KBM-7 (cell line): ENCODE measurements at places on chromosomes 1 and 21.
A peak's percentile ranks its signal among the peaks of the same experiment; 100 is the strongest.

GRCh38 chr1:43348809-43349593 lies 9.8 kb upstream of the CDC20 start:
- DNase-seq = no peak

DNA sequence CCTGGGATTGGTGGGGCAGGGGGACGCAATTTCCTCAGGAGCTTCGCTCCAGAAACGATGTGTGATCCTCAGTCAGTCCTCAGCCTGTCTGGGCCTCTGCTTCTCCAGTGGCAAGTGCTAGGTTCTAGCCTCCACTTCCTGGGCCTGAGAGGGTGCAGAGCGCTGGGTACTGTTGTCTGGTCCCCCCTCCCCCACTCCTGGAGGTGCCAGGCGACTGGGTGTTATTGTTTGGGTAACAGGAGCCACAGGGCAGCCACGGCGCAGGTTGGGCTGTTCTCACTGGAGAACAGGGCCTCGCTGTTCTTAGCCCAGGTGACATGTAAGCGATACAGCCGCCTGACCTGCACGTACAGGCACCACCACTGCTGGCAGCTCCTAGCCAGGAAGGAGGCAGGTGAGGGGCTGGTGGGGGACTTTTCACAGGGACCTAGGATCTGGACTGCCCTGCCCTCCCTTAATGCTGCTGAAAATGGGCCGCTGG lies 2.1 kb downstream of the RPS6KA1 start:
- no peak for DNase-seq

- DNase-seq = no peak
Measured at GRCh38 chr1:117894078-117894477, 35.3 kb downstream of the GDAP2 start.

DNA sequence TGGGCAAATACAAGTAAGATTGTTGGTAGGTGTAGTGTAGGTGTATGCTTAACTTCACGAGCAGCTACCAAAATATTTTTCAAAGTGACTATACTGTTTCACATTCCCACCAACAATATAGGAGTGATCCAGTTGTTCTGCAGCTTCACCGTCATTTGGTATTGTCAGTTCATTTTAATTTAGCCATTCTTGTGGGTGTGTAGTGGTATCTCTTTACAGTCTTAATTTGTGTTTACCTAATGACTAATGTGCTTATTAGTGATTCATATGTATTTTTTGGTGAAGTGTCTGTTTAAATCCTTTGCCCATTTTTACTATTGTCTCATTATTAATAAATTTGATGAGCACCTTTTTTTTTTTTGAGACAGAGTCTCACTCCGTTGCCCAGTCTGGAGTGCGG lies 35.4 kb downstream of the RCSD1 start:
- no peak for DNase-seq

DNA sequence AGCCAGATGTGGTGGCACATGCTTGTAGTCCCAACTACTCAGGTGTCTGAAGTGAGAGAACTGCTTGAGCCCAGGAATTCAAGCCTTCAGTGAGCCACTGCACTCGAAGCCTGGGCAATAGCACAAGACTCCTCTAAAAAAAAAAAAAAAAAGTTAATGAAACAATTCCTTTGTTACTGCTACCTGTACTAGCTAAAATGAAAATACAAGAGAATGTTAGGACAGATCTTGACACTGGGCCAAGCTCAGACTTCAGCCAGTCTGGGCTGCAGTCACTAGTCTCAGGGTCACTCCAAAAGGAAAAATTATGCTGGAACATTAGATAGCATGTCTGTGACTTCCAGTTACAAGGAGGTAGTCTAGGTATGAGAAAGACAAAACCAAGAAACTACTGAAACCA lies 56.5 kb downstream of the TRIM33 start:
- DNase-seq = no peak

DNA sequence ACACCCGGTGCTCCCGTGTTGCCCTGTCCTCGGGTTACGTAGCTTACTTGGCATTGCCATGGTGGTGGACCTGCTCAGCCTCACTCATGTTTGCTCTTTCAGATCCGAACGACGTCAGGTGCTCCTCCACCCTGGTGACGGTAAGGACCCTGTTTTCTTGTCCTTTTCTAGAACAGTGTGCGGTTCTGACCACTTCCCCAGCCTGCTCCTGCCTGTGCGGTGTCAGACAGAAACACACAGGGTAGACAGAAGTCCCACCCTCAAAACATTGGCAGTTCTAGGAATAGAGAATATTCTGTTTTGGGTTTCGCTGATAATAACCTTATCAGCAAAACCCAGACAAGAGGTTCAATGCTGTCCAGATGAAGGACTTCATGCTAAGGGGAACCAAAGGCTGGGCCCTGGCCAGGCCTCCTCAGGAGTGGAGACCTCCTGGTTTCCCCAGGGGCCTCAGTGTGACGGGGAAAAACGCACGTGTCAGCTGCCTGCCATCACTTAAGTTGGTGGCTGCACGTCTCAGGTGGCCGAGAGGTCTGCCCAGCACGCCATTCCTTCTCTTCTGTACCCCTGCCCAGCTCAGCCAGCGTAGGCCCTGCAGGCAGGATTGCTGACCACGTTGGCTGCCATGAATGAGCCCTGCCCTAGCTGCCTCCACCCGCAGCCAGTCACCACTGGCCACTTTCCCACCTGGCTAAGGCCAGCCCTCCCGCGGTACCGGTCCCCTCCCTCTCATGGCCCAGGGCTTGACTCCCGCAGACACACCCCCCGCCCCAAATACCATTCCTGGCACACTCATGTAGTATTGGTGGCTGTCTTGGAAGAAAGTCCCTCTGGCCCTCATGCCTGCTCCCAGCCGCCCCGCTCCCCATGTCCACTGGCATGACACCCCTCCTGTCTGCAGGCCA lies 33.6 kb downstream of the SLC37A1 start:
- peak; percentile 2 for DNase-seq

DNA sequence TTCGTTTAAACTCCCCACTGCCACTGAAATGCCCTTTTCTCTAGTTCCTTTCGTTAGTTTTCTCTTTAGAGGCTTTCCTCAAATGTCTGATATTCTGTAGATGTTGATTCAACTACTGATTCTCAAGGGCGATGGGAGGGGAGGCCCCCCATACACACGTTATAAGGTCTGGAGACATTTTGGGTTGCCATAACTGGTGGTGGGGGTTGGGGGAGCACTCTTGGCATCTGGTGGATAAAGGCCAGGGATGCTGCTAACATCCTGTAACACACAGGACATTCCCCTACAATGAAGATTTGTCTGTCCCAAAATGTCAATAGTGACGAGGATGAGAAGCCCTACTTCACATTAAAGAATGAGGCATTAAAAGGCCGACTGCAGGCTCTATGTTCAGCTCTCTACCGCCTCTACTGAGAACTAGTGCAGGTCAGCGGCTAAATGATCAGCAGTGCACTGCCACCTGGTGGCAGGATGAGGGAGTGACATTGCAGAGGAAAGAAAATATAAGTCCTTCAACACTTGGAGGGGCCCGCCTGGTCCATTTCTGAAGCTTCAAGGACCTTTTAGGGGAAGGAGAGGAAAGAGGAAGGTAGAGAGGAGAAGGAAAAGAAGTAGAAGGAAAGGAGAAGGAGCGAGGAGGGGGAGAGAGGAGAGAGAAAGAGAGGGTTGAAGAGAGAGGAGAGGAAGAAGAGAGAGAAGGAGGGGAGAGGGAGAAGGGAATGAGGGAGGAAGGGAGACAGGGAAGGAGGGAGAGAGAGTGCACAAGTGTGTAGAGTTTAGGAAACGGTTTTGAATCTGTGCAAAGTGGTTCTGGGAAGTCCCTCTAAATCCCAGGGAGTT lies 29.4 kb downstream of the ALG14 start:
- DNase-seq = peak; percentile 86

DNA sequence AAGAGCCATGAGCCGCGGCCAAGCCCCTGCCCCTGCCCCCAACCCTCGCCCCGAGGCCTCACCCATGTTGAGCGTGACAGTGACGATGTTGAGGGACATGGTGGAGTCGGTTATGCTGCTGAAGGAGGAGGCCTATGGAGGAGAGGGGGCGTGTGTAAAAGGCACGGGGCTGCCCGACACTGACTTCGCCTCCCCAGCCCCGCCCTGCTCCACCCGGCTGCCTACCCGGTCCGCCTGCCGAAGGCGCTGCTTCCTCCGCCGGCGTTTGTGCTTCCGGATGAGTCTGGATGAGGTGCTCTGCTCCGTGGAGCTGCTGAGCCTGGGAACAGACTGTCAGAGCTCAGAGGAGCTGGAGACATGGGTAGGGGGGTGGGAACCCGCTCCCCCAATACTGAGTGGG lies 9.0 kb downstream of the DVL1 start:
- no peak for DNase-seq

GRCh38 chr1:100353071-100353801 lies 930 bp downstream of the CDC14A start:
- DNase-seq = peak; percentile 77

DNA sequence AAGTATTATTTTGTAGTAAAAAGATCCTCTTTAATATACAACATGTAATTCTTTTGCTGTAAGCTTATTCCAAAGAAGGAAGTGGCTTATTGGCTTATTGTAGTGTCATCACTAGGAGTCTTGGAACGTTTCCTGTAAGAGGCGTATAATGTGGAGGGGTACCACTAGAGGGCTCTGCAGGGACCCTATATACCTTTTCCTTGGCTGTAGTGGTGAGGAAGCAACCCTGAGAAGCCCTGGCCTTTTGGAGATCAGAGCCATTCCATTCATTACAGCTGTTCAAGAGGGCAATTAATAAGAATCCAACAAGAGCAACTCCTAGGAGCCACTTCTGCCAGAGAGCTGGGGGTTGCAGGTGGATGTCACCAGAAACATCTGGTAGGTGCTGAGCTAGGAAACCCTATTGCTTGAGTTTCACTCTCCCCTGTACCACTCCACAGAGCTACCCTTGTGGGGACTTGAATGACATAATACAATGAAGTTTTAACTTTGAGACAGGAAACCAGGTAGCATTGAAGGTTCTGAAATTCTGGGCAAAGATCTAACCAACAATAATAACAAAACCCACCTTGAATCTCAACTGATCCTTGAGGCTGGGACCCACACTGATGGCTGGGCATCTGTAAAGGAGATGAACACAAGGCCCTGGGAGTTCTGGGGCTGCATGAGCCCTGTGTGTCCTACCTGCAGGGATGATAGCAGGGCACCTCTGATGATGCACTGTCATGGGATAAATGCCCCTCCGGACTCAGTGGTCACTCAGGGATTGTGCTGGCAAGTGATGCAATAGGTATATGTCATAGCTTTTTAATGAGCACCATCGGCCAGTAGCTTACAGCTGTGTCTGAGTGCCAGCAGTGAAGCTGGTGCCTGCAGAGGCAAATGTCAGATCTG lies 160.2 kb upstream of the COA6 start:
- DNase-seq = peak; percentile 75

DNA sequence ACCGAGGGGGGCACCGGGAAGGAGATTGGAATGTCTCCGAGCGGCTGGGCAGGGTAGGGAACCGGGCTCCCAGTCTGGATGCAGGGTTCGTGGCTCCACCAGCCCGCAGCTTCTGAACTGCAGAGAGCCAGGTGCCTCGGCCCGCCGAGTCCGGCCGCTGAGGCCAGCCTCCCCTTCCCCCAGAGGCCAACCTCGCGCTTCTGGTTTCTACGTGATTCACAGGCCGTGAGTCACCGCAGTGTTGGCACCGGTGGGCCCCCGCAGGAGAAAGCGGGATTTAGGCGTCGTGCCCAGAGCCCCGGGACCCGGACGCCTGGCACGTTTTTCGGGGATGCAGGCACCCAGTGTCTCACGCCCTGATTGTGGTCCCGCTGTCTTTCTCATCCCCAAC lies 458 bp downstream of the CRABP2 start:
- no peak for DNase-seq

DNA sequence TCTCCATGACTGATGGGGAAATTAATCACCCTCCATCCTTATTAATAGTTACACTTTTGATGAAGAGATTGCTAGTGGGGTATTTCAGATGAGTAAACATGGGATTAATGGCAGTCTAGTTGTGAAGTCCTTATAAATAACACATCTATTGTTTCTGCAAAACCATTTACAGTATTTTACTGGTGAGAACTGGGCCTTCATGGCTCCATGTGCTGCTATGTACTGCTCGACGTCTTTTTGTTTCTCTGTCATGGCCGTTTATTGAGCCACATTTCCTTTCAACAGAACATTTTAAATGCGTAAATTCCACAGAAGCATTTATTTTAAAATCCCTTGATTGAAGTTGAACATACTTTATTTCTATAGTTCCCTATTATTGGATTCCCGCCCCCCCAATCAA lies 34.5 kb downstream of the SPEN start:
- no peak for DNase-seq

DNA sequence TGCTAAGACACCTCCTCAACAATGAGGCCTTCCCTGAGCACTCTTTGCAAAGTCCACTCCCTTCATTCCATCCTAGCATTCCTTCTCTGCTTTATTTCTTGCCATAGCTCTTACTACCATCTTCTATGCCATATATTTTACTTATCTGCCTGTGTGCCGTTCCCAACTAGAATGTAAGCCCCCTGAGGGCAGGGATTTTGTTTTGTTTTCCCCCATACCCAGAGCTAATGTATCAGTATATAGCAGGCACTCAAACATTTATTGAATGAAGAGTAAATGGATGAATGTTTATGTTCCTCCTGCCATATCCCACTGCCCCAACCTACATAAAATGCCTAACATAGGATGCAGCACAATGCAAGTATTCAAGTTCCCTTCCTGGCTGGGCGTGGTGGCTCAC lies 14.9 kb upstream of the PPP1R15B start:
- no peak for DNase-seq

DNA sequence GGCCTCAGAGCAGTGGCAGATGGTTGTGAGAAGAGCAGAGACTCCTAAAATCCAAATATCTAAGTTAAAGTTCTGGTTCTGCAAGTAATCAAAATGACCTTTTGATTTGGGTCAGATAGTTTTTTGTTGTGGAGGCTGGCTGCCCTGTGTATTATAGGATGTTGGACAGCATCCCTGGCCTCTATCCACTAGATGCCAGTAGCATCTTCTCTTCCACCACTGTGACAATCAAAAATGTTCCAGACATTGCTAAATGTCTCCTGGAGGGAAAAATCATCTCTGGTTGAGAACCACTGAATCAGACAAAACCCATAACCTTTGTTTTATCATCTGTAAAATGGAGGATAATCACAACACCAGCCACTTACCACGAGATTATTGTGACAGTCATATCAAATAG lies 5.9 kb upstream of the DPT start:
- no peak for DNase-seq

GRCh38 chr1:210200124-210200736 lies 32.4 kb upstream of the SERTAD4 start:
- no peak for DNase-seq

- DNase-seq = no peak
Measured at GRCh38 chr1:14106126-14106525, 406.1 kb downstream of the PRDM2 start.

DNA sequence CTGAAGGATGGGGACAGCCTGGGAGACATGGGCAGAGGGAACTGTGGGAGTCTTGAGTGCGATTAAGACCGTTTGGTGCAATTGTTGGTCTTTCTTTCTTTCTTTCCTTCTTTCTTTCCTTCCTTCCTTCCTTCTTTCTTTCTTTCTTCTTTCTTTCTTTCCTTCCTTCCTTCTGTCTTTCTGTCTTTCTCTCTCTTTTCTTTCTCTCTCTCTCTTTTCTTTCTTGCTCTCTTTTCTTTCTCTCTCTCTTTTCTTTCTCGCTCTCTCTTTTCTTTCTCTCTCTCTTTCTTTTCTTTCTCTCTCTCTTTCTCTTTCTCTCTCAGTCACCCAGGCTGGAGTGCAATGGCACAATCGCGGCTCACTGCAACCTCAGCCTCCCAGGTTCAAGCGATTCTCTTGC lies 2.9 kb upstream of the KLHDC9 start:
- DNase-seq = no peak
